Mesothelial cell of epicardium (in vitro differentiated cells): ENCODE measurements at places on chromosomes 6 and 20.

DNA sequence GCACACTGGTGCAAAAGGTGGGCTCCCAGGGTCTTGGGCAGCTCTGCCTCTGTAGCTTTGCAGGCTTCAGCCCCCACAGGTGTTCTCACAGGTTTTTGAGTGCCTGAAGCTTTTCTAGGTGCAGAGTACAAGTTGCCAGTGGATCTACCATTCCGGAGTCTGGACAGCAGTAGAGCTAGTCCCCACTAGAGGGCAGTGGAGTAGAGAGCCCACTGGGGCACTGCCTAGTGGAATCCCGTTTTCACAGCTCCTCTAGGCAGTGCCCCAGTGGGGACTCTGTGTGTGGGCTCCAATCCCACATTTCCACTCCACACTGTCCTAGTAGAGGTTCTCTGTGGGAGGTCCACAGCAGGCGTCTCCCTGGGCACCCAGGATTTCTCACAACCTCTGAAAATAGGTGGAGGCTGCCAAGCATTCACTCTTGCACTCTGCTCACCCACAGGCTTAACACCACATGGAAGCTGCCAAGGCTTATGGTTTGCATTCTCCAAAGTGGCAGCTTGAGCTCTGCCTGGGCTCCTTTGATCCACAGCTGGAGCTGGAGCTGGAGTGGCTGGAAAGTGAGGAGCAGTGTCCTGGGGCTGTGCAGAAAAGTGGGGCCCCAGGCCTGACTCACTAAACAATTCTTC lies 86.3 kb upstream of the PROKR2 start:
- DNase-seq, result no peak

DNA sequence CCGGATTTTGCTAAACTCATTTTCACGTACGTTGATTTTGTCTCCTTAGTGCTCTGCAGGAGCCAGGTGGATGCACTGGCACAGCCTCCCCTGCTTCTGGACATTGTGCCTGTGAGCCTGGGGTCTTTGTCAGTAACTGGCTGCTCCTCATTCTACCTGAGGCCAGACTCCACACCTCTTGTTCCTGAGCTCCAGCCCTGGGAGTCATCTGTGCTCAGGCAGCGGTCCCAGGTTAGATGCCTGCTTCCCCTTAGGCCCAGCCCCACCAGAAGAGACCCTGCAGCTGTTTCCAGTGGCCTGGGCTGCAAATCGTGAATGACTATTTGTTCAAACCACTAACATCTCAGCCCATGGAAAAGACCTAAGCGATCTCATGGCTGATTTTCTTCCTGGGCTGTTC lies 129.1 kb downstream of the ERMARD start:
- no peak for DNase-seq

DNA sequence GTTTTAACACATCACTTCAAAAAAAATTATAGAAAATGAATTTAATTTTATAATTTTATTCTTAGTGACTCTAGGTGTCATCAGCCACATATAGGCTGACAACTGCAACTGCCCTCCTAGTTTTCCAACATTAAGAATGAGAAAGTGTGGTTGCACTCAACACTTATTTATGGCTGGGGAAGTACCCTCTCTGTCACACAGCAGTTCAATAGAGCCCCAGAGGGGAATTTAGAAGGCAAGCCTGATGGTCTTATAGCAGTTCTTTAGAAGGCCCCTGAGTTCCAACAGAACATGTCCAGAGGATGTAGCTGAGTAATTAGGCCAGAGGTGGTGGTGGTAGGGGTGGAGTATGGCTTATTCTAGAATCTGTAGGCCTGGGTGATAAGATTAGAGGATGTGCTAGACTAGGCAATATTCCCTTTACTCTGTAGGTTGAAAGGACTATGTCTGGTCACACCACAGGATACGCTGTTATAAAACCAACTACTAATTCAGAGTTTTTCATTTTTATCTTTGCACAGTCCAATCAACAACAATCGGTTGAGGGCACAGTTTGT lies 226.5 kb upstream of the CITED2 start:
- DNase-seq, result no peak

- no peak for DNase-seq
Observed at GRCh38 chr6:111291336-111292259, 191.4 kb downstream of the REV3L start.

GRCh38 chr6:26250698-26251044 lies 114.3 kb upstream of the BTN3A2 start:
- DNase-seq, result no peak

DNA sequence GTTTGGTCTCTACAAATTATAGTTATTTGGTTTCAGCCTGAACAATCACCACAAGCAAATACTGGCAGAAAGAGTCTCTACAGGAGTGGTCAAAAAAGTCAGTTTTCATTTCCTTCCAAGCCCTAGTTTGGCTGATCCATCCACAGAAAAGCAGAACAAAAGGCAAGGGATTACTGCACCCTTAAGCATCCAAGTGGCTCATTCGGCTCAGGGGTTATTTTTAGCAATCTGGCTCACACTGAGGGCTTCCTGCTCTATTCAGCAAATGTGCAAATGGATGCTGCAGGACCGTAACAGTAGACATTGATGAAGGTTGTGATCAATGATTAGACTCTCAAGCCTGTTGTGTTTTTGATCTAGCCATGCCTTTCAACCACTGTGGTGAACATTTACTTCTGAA lies 62.2 kb upstream of the FABP7 start:
- DNase-seq, result no peak

DNA sequence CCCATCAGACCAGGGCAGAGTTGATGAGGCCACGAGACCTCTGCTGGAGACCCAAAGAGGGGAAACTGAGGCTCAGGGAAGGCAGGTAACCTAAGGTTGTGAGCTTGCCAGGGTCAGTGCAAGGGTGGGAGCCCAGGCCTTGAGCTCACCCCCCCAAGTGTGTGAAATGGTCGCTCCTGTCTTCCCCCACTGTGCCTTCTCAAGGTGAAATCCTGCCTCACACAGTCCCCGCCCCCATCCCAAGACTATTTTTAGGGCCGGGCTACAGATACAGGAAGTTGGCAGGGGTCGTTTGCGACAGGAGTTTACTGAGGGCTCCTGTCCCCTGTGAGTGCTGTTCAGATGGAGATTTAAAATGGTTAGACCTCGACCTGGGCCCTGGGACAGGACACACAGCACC lies 18.7 kb upstream of the GATA5 start:
- DNase-seq, result no peak

- DNase-seq, result no peak
Observed at GRCh38 chr6:36131511-36132245, 1.4 kb downstream of the MAPK13 start.

DNA sequence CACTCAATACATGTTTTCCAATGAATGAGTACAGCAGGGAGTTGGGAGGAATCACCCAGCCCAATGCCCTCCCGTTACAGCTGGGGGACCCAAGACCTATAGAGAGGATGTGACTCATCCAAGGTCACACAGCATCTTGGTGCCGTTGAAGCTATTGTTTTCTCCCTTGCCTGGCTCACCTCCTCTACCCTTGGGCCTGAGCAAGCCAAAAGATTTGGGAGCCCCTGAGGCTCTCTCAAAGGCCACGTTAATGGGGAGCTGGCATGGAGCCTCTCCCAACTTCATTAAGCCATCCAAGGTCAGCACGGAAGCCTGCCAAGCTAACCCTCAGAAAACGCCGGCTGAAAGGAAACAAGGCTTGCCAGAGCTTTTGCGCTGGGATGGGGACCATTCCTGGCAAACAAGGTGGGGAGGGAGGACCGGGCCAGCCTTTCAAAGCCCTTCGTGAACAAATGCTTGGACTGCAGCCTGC lies 30.4 kb downstream of the KCNB1 start:
- DNase-seq, result no peak

- DNase-seq, result no peak
Observed at GRCh38 chr20:31908424-31908823, 38.0 kb downstream of the TTLL9 start.

GRCh38 chr6:121305957-121306607 lies 28.2 kb downstream of the TBC1D32 start:
- DNase-seq, result no peak

DNA sequence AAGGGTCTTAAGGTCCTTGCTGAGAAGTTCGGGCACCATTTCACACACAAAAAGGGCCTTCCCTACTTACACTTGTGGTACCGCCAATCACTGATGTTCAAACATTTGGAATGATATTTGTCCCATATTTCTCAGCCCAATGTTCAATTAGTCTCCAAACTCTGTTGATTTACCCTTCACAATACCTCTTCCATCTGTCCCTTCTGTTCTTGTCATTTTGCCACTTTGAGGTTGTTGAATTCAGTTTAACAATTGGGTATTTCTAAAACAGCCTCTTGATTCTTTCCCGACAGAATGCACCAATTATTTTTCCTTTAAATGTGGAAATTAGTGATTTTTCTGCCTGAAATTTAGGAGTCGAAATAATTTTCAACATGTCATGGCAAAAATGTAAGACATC lies 46.2 kb downstream of the NOX3 start:
- DNase-seq, result no peak

- DNase-seq, result no peak
Observed at GRCh38 chr6:18240230-18240629, 24.1 kb downstream of the DEK start.

DNA sequence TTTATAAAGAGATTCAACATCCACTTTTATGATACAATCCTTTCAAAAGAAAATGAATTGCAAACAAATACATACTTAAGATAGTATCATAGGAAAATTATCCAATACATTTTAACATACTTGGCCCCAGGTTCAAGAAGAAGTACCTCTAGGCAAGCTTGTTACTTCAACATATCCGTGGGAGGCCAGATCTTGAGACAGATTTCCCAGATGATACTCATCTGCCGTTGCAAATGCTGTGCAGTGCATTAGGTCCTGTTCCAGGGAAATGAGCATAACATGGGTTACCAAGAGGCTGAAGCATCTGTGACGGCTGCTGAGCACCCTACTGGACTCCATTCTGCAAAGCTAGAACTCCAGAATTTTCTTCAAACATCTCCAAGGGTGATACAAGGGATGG lies 15.6 kb downstream of the RMND1 start:
- DNase-seq, result no peak

DNA sequence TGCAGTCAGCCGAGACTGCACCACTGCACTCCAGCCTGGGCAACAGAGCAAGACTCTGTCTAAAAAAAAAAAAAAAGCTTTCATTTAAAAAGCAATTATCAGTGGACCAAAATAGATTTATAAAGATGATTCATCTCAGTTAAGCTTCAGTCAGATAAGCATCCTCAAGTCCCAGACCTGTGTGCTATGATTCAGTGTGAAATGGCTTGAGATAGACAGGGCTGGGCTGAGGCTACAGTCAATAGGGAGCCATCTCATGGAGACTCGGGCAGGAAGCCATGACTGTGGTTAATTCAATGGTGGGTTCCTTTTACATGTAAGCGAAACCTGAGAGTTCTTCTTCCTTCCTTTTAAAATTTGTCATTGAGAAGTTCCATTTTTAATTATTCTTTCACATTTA lies 276.0 kb downstream of the TFAP2A start:
- no peak for DNase-seq

GRCh38 chr6:149471801-149472200 lies 13.0 kb downstream of the ZC3H12D start:
- no peak for DNase-seq

DNA sequence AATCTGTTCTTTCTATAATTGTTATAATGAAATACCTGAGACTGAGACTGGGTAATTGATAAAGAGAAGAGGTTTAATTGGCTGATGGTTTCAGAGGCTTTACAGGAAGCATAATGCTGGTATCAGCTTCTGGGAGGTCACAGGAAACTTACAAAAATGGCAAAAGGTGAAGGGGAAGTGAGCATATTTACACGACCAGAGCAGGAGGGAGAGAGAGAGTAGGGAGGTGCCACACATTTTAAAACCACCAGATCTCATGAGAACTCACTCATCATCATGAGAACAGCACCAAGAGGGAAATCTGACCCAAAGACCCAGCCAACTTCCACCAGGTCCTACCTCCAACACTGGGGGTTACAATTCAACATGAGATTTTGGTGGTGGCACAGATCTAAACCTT lies 2.6 kb upstream of the SIRPB1 start:
- no peak for DNase-seq

- DNase-seq, result no peak
Observed at GRCh38 chr6:141326426-141326825, 806.3 kb upstream of the GJE1 start.

GRCh38 chr6:168292826-168293225 lies 26.8 kb downstream of the DACT2 start:
- no peak for DNase-seq

DNA sequence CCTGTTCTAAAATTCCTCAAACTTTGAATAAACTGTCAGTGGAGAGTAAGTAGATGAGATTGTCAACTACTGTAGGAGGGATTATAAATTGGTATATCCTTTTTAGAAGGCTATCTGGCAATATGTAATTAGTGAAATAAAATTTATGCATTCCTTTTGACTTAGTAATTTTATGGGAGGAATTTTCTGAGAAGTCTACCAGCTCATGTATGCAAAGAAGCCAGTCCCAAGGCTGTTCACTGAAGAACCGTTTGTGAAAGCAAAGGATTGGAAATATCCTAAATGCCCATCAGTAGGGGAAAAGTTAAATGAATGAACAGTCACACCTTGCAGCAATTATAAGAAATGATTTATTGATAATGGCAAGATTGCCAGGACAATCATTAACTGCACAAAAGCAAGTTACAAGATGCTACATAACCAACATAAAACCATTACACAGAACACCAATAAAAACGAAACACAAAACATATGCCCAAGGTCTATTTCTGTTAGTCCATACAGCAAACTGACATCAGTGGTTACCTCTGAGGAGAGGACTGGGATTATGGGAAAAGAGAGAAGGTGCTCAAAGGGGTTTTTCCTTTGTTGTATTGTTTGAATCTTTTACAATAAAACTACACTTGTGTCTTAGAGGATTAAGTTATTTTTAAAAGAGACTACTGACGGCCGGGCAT lies 4.6 kb upstream of the DSTN start:
- DNase-seq, result no peak

DNA sequence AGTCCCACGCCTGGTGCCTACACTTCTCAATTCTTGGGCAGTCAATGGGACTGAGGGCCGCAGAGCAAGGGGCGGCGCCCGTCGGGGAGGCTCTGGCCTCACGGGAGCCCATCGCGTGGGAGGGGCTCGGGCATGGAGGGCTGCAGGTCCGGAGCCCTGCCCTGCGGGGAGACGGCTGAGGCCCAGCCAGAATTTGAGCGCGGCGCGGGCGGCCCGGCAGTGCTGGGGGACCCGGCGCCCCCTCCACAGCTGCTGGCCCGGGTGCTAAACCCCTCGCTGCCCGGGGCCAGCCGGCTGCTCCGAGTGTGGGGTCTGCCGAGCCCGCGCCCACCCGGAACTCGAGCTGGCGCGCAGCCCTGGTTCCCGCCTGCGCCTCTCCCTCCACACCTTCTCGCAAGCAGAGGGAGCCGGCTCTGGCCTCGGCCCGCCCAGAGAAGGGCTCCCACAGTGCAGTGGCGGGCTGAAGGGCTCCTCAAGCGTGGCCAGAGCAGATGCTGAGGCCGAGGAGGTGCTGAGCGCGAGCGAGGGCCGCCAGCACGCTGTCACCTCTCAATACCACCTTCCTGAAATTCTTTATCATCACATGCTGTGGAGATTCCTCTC lies 58.5 kb downstream of the BAK1 start:
- no peak for DNase-seq
